RKO (cell line): ENCODE measurements at places on chromosomes 4 and X.

- no peak for DNase-seq
Measured at GRCh38 chr4:7426525-7427171, 8.1 kb downstream of the PSAPL1 start.

DNA sequence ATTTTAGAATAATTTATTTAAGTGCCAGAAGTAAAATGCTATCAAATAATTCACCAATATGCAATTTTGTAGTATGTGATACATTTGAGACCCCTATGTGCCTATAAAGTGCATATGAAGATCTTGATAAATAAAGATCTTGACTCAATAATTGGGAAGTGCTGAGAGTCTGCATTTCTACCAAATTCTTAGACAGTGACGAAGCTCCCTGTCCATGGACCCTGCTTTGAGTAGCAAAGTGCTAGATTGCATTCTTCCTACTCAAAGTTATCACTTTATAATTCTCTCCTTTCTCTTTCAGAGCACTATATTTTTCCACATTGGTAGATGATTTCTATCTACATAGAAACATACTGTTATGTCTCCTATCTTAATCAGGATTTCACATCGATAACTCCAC, 1393.9 kb downstream of the ARAP2 start:
- DNase-seq, result no peak

GRCh38 chrX:2514131-2514530, 13.4 kb upstream of the DHRSX start:
- DNase-seq, result no peak

DNA sequence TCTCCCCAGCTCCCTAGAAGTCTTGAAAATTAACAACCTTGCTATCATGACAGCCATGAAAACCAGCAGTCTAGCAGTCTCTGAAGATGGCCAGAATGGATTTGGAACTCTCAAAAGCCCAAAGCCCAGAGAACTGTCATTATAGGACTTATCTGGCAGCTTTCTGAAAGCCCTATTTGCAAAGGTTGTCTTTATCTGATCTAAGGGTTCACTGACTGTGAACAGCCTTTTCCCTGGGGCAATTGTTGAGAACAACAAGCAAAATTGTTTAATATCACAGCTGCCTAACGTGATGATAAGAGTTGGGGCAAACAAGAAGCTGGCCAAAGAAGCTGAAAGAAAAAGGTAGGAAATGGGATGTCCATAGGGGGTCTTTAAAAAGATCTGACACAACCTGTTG, 20.9 kb upstream of the KLHL8 start:
- no peak for DNase-seq

- no peak for DNase-seq
Measured at GRCh38 chr4:188002323-188002722, 6.8 kb downstream of the ZFP42 start.

DNA sequence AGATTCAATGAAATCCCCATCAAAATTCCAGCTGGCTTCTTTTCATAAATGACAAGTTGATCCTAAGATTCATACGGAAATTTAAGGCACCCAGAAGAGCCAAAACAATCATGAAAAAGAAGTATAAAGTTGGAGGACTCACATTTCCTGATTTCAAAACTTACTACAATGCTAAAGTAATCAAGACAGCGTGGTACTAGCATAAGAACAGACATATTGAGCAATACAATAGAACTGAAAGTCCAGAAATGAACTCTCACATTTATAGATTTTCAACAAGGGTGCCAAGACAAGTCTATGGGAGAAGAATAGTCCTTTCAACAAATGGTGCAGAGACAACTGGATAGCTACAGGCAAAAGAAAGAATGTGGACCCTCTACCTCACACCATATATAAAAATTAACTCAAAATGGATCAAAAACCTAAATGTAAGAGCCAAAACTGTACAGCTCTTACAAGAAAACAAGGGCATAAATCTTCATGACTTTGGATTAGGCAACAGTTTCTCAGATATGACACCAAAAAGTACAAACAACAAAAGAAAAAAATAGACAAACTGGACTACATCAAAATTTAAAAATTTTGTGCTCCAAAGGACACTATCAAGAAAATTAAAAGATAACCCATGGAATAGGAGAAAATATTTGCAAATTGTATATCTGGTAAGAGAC, 28.5 kb downstream of the SASH3 start:
- DNase-seq, result no peak

GRCh38 chr4:31548021-31548420, 827.9 kb downstream of the PCDH7 start:
- no peak for DNase-seq

- no peak for DNase-seq
Measured at GRCh38 chr4:158459085-158459820, 62.4 kb upstream of the RXFP1 start.

- DNase-seq, result no peak
Measured at GRCh38 chr4:150578745-150579501, 3.0 kb upstream of the MAB21L2 start.
